ENCODE measurements at places on chromosomes 11 and 22.

DNA sequence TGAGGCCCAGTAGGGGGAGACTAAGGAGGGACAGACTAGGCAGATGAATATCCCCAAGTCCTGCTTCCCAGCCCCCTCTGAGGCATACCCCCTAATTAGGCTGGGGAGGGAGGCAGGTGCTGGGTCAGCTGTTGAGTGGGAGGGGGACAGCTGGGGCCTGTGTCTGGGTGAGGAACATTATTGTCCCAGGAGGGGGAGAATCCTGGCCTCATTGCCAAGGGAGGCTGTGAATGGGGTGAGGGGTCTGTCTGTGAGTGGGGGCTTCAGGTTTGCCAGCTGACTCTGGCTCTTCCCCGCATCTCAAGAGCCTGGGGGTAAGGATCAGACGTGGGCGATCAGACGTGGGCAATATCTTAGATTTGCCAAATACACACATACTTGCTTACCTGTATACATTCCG, 2.1 kb downstream of the INPPL1 start:
- no peak for DNase-seq

DNA sequence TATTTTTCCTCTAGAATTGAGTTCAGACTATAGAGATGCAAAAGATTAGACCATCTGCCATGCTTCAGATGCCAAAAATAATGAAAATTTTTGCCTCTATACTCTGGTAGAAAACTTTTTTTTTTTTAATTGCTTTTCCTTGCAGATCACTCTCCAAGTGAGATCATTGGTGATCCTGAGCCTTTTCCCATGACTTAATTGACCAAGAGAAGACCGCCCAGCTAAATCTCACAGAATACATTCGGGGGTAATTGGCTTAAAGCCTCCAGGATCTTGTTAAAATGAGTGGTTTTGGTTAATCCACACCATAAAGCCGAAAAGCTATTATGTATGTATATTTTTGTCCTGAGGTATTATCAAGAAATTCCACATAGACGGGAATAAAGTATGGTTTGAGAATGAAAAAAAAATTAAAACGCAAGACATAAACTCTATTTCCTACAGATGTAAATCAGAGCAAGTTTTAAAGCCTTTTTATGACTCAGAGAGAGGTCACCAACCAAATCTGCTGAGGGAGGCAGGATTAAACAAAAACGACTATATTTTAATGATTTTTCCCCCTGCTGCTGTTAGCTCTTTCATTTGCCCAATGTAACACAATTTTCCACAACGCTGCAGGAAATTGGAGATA, 64.0 kb downstream of the PARVA start:
- DNase-seq = no peak

- peak; percentile 59 for DNase-seq
Measured at GRCh38 chr11:135033540-135033939, 621.5 kb upstream of the B3GAT1 start.

DNA sequence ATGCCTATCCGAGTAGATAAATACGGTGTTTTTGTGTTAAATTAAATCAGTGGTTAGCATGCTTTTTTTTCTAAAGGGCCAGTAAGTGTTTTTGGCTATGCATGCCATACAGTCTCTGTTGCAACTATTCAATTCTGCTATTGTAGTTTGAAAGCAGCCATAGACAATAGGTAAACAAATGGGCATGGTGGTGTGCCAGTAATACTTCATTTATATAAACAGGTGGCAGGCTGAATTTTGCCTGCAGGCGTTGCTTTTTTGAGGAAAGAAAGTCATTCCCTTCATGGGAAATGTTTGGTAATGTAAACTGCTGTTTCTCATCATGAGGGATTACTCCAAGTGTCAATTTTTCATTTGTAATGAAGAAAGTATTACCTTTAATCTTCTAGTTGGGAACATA, 106.5 kb downstream of the TMEM135 start:
- no peak for DNase-seq

DNA sequence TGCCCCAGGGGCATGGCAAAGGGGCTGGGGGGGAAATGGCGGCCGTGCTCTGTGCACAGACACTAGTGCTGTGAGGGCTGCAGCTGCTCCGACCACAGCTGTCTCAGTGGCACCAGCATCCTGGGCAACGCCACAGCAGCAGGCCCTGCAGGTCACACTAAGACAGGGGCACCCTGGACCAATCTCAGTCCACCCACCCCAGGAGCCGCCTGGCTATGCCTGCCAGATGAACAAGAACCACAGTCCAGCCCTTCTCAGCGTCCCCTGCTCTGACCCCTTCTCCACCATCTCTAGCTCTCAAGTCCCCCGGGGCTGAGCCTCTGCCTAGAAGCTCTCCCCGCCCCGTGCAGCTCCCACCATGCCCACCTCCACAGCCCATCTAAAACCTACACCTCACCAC, 16.5 kb downstream of the TUBGCP6 start:
- DNase-seq = no peak

- no peak for DNase-seq
Measured at GRCh38 chr22:47154621-47155081, 392.2 kb downstream of the TBC1D22A start.

DNA sequence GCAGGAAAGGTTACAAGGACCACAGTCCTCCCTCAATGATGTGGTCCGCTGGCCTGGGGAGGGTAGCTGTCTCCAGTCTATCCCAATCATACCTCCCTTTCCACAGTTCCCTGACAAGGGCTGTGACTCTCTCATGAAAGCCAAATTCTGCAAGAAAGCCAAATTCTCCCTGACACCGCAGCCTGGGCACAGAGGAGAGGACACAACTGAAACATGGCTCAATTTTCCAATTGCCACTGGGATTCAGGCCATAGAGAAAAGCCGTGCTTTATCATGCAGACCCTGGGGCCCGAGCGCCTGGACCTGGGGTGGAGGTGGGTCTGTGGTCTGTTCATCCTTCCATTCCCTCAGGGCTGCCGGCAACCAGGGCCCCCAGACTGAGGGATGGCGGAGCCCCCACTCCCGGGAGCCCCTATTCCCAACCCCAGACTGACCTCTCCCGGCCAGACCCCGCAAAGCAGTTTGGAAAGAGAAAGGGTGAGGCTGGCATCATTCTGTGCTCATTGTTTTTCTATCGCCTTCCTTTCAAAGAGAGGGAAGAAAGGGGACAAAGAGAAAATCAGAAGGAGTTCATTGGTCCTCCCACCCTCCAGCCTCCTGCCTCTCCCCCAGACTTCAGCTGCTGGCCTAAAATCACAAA, 239.5 kb downstream of the BUD13 start:
- DNase-seq = no peak

DNA sequence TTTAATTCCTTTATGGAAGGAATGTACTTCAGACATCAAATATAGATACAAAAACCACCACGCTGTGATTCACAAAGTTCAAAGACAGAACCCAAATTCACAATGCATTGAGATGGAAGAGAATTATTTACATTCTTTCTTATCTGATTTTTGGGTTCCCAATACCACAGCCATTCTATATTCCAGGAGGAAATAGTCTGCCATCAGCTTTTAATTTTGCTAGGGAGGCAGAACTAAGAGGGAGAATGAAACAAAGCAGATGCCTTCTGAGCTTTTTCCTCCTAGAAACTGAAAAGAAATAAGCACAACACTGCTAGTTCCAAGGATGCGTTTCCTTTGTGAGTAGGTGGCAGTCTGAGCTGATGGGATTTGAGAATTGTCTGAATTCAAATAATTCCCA, 283.0 kb upstream of the NARS2 start:
- no peak for DNase-seq

GRCh38 chr11:45409587-45409986, 123.4 kb upstream of the SYT13 start:
- DNase-seq = no peak

- peak; percentile 77 for DNase-seq
Measured at GRCh38 chr22:37563153-37564081, 3.1 kb downstream of the CDC42EP1 start.

DNA sequence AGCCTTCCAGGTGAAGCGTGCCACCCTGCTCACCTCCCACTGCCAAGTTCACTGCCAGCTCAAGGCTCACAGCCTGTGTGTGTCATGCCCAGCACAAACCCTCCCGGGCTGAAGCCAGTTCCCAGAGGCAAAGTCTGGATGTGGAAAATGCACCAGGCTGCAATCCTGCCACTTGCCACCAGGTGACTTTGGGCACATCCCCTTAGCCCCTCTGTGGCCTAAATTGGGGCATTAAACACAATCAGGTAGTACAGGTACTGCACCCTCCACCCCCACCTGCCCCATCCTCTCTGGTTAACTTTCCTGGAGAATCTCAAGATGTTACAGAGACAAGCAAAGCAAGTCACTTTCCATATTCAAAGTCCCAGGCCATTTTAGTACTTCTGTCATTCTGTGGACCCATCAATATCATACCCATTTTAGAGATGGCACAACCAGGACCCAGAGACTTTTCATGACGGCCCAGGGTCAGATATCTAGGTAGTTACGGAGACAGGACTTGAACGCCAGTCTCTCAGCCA, 1.8 kb upstream of the RASD2 start:
- DNase-seq = peak; percentile 45

DNA sequence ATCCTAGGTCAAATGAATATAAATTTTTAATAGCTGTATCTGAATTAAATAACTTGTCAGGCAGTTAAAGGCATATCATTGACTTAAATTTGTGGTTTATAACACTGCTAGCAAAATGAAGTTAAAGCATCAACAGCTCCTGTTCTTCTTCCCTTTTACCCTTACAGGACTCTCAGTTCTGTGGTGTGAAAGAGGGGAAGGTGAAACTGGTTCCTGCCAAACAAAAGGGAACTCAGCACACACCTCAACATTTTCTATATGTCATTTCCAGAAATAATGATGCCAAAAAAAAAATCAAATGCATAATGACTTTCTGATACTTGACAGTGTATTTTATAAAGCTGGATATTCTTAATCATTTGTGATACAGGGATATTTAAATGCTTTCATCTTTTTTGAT, 21.2 kb downstream of the ARL14EP start:
- no peak for DNase-seq

DNA sequence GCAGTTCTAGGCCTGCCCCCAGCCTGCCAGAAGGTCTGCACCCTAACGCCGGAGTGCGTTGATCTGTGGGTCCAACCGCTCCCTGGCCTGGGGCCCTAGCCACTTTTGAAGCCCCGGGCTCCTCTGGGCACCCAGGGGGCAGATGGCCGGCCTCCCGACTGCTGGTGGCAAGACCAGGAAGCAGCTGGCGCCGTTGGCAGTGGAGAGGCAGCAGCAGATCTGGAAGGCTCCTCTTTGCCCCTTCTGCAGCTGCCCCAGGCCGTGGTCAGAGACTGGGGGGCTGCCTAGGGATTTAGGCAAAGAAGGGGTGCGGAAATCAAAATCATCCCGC, 445 bp upstream of the VWCE start:
- peak; percentile 20 for DNase-seq

DNA sequence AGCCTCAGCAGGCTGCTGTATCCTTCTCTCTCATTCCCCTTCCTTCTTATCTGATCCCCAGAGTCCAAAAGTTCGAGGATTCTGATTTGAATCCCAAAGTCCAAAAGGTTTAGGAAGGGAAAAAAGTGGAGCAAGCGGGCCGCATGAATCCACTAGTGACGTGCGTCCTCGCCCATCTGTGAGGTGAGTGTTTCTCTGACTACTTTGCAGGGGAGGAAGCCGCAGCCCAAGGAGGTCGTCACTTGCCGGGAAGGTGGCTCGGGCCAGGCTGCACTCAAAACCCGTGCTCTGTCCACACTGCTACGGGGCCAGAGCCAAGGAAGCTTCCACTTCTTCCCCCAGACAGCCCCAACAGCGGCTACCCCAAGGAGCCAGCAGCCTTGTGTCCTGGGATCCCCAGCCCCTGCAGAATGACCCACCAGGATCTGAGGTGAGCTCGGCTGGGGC, 16.3 kb downstream of the SLC25A18 start:
- peak; percentile 23 for DNase-seq
